Activated naive CD4-positive, alpha-beta T cell treated with anti-CD3 and anti-CD28 coated beads, Interleukin-2, amount 50 U/mL, for 72 hours (primary cell): ENCODE measurements at places on chromosomes 3 and 15.

GRCh38 chr3:16482770-16483531 lies 30.5 kb downstream of the RFTN1 start:
- DNase-seq: no peak

- DNase-seq: no peak
These were observed 2.7 kb upstream of the MNS1 start for GRCh38 chr15:56467616-56468015.

DNA sequence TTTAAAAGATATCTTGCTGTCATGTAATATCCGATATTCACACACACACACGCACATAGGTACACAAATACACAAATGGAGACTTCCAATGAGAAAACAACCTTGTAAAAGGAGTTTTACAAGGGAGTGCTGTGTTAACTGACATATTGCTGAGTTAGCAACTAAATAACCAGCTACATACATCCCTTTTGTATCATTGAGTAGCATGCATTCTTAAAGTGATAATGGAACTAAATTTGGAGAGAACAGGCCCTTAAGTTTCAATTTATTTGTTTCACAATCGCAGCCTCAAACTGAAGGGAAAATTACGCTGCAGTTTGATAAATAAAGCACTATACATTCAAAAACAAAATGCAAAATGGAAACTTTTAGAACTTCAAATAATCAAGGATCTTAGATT lies 1046.0 kb upstream of the NR2F2 start:
- no peak for DNase-seq

DNA sequence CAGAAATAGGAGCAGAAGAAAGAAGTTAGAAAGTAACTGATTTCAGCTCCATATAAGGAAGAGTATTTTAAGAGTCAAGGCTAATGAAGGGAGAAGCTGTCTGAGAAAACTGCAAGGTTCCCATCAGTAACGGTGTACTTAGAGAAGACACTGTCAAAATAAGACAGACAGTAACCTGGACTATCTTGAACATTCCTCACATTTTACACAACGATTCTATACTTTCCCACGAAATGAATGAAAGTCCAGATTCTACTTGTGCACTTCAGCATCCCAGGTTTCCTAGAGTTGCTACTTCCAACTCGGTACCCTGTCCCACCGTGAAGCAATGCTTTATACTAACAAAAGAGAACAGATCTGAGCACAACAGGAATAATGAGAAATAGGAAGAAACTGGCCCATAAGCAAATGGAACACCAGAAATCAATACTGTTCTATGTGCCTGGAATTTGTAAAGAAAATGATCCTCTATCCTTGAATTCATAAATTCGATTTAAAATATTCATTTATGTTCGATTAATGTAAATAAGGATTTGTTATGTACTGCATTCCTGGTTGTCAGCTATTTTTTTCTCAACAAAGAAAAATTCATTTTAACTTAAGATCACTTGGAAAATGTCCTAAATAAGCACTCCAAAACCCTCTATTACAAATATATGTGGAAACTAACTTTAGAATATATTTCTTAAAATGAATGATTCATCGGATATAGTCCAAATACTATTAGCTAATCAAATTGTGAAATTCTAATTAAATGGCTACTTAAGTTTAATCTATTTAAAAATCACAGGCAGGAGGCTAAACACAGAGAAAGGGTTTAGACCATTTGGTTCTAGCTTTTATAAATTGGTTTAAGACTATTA lies 1.5 kb downstream of the C3orf70 start:
- no peak for DNase-seq

- DNase-seq: no peak
These were observed 70.5 kb downstream of the ZNF609 start for GRCh38 chr15:64530918-64531317.
